ENCODE measurements at places on chromosomes 1 and 21. TPM values are rescaled to one million over a fixed set of nuclear protein-coding genes. Genes with fewer than 3 reads are reported as not detected.
A peak's percentile ranks its signal among the peaks of the same experiment; 100 is the strongest.

The KRTAP19-1 gene
- total RNA-seq, result not detected

The GJA9 gene
- total RNA-seq, result 0.56 TPM

GRCh38 chr1:3471356-3472087 is 17.1 kb downstream of the ARHGEF16 start:
- no peak for DNase-seq

GRCh38 chr1:196977278-196977677 is at the start of gene CFHR5:
Gene CFHR5 (plus strand): TSS chr1:196977556. CDS start chr1:196977665, 109 bp downstream.
- DNase-seq, result no peak

DNA sequence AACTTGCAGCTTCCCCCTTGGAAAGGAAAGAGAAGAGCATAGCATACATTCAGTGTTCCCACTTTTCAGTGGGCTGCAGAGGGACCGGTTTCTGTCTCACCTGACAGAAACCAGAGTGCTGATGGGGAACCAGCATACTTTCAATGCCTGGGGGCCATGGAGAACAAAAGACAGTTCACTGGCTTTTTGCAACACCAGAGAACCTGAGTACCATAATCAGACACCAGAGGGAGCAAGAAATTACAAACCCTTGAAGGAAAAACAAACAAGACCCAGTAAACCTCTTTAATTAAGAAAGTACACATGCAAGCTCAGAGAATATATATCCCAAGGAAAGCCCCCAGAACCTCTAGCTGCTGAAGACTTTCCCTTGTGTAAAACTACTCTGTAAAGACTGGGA is 51.1 kb downstream of the CSMD2 start:
- peak; percentile 4 for DNase-seq

The NPHP4 gene
- total RNA-seq, result 11.1 TPM

DNA sequence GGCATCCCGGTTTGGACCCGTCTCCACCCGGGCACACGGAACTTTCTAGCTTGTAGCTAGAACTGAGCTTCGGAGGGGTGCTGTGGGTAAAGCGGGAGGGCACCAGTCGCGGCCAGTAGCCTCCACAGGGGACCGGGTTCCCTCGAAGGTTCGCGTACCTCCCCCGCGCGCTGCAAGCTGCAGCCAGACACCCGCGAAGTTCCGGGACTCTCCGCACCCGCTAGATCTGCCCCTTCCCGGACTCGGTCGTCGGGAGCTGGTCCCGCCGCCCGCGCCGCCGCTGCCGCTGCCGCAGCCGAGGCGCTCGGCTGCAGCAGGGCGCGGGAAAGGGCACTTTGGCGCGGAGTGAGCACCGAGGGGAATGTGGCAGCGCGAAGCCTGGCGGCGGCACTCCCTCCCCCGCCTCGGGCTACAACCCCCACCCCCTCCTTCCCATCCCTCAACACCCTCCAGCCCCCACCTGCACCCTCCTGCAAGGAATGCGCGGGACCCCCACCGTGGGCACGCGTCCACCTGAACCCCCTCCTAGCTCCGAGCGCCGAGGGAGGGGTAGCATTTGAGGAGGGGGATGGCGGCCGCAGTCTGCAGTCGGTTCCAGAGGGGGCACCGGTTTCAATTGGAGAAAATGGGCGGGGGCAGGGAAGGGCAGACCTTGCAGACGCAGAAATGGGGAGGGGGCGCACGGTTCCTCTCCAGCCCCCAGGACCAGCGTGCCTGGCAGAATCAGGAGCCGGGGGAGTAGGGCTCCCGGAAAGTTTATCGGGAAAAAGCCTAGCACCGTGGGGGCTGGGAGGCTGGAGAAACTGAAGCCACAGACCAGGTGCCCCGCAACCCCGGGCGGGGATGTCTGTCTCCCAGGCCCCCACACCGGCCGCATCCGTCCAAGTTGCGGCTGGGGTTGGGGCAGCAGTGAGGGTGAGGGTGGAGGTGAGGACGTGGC is 968 bp downstream of the CSMD2 start:
- no peak for DNase-seq

GRCh38 chr21:17576080-17576835 is 36.4 kb downstream of the BTG3 start:
- DNase-seq, result no peak

The TNFRSF1B gene
- 1.3 TPM for total RNA-seq

DNA sequence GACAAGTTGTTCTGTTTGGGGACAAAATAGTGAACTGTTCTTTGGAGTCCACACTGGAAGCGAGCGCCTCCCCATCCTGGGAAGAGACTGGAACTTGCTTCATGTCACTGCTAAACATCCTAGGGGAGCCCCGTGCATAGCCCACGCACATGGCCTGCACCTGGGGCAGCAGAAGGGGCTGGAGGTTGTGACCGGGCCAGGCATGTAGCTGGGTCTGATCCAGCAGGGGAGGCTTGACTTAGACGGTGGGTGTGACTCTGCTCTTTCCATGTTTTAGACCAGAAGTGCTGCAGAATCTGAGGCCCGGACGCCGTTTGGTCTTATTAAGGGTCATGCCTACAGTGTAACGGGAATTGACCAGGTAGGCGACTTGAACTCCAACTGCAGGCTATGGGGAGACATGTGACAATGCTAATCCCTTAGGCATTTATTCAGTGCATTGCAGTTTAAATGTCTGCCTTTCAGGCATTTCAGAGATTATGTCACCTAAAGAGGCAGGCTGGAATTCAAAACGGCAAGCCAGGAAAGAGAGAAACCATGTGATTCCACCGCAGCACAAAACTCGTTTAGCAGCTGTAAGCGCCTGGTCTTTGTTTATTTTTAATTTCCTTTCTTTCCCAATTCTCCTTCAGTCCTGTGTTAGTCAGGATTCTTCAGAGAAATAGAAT is 21.8 kb downstream of the CAPN9 start:
- no peak for DNase-seq

DNA sequence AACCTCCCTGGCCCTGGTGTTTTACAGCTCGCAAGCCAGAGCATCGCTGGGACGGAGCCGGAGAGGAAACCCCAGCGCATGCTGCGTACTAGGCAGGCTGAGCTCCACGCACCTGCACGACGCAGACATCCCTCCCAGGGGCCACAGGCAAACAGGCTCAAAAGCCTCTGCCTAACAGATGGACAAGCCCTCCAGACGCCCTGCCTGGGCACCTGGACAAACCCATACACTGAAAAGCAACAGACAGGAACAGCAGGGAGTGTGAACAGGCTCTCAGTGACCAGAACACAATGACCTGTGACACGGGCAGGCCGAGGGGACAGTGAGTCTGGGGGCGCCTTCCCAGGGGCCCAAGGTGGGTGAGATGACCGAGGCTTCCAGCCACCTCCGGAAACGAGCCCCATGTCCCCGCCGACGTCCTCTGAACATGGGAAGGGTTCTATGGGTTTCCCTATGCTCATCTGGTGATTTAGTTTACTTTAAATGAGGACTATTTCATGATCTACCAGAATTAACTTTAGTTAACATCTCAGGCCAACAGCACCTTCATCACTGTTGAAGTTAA is 40.3 kb downstream of the NPHP4 start:
- DNase-seq, result no peak

The DNAJC28 gene
- total RNA-seq, result 2.0 TPM

The OR2T11 gene
- total RNA-seq, result not detected

- no peak for DNase-seq
These were observed 47.1 kb downstream of the COL6A1 start for GRCh38 chr21:46028573-46029091.

The PDPN gene
- total RNA-seq, result not detected

GRCh38 chr1:87867626-87868025 is 538.9 kb downstream of the LMO4 start:
- no peak for DNase-seq

DNA sequence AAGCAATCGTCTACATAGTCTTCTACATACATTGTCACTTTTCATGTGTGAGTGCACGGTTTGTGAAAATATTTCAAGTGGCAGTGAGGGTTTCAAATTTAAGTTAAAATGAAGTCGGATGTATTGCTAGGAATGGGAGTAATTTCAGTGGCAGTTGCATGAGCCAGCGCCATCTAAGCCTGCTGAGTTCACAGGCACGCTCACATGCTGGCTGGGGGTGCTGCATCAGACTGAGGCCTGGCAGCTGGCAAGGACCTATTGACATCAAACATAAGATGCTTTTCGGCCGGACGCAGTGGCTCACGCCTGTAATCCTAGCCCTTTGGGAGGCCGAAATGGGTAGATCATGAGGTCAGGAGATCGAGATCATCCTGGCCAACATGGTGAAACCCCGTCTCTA is 80.7 kb downstream of the UBE4B start:
- no peak for DNase-seq

DNA sequence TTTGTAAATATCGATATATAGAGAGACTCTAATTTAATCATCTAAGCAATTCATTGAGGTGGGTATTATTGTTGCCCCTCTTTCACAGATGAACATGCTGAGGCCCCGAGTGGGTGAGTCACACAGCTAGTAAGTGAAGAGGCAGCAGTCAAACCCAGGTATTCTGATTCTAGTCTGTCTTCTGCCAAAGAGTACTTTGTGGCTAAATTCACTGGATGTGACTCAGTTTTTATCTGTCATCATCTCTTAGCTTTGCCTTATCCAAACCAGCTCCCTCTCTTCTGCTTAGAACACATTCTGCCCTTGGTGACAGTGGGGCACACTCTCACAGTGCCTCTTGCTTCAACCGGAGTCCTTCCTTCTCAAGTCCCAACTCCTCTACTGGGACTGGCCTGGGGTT is 11.5 kb downstream of the FCRL5 start:
- no peak for DNase-seq

GRCh38 chr1:194338241-194338948 is 1152.0 kb upstream of the B3GALT2 start:
- no peak for DNase-seq

GRCh38 chr1:195663549-195664280 is 944.5 kb downstream of the KCNT2 start:
- peak; percentile 50 for DNase-seq

The ZSWIM5 gene
- total RNA-seq, result 0.24 TPM

GRCh38 chr1:87179076-87179810 is 149.4 kb upstream of the LMO4 start:
- DNase-seq, result no peak

- DNase-seq, result peak; percentile 32
These were observed at the start of gene PLPPR5 for GRCh38 chr1:99004861-99005442. Gene PLPPR5 (minus strand): TSS chr1:99004861. CDS start chr1:99004671, 190 bp downstream.

- peak; percentile 63 for DNase-seq
These were observed 2.4 kb upstream of the PIK3R3 start for GRCh38 chr1:46134660-46135331.

- DNase-seq, result no peak
These were observed 74.8 kb downstream of the HLCS start for GRCh38 chr21:36891692-36892091.

- peak; percentile 74 for DNase-seq
These were observed 29.4 kb upstream of the CD2 start for GRCh38 chr1:116724765-116725375.

DNA sequence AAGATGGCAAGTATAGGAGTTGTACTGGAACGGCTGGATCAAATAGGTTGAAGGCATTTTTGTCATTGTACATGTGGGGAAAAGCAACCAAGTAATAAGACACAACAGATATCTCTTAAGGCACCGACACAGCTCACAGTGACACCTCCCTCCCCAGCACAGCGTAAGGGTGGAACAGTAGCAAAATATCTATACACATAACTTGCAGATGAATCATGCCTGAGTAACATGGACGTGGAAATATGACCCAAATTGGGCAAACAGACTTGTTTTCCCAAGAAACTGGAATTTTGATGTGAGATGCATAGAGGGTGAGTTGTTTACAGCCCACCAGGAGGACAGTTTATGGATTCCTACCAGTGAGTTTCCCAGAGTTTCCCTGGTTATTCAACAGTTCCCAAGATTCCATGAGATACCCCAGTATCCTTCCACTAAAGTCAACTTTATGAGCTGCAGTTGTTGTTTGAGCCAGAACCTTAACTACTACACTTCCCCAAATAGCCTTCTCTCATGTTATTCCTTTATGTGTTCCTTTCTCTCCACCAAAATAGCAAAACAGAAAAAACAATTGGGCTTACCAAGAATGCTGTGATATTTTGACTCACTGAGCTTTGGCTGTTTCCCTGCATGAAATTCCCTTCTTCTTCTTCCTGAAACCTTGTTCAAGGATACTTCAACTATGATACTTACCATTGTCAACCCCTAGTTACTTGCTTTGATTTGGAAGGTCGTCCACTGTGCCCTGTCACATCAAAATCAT is 7.1 kb upstream of the DR1 start:
- DNase-seq, result peak; percentile 25

DNA sequence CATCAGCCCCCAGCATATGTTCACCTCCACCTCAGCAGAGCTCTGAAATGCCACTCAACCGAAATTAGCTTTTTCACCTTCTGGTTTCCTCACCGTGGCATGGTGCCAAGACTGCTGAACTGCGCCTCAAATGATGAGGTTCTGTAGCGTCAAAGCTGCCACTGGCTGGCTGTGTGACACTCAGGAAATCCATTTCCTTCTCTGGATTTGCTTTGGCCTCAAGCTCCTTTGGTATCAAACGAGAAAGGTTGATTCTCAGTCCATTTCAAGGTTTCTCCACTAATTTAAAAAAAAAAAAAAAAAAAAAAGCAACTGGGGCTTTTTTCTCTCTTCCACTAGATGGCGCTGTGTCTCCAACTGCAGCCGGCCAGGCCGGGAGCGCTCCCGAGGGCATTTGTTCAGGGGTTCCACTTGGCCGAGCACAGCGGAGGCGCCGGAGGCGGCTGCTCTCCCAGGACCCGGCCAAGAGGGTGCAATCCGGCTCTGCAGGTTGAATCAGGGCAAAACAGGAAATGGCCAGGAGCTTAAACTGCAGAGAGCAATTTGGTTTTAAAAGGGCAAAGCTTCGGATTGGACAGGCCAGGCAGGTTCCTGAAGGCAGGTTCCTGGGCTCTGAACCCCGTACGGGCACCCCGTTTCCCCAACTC is 26.5 kb upstream of the PLA2G2C start:
- DNase-seq, result peak; percentile 77

- DNase-seq, result peak; percentile 85
These were observed 9.5 kb upstream of the TNFRSF14 start for GRCh38 chr1:2546515-2547209.

The ARHGAP30 gene
- 2.9 TPM for total RNA-seq

- no peak for DNase-seq
These were observed 5.1 kb upstream of the TFAP2E start for GRCh38 chr1:35567947-35568558.

The ANGEL2 gene
- 56.3 TPM for total RNA-seq

DNA sequence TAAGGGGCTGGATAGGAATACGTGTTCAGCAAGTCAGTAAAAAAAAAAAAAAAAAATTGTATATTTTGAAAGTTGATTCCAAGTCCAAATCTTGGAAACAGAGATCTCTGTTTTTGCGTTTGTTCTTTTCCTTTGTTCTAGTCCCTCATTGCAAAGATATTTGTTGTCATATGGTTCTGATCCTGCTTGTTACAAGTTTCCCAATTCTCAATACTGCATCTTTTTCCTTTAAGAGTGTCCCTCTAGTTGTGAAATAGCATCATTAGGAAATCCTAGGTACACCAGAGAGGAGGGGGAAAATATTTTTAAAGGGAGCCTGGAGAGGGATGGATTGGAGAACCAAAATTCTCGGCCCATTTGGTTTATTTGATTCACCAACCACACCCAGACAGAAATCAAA is 152.2 kb upstream of the C1orf105 start:
- DNase-seq, result no peak

GRCh38 chr1:65444128-65444640 is 23.7 kb downstream of the LEPR start:
- no peak for DNase-seq

The LCE3C gene
- total RNA-seq, result not detected
